Stimulated activated CD8-positive, alpha-beta memory T cell treated with anti-CD3 and anti-CD28 coated beads, Interleukin-4, amount 100 ng/mL, for 1 hour (primary cell): ENCODE measurements at places on chromosomes 7 and 10.
A peak's percentile ranks its signal among the peaks of the same experiment; 100 is the strongest.

DNA sequence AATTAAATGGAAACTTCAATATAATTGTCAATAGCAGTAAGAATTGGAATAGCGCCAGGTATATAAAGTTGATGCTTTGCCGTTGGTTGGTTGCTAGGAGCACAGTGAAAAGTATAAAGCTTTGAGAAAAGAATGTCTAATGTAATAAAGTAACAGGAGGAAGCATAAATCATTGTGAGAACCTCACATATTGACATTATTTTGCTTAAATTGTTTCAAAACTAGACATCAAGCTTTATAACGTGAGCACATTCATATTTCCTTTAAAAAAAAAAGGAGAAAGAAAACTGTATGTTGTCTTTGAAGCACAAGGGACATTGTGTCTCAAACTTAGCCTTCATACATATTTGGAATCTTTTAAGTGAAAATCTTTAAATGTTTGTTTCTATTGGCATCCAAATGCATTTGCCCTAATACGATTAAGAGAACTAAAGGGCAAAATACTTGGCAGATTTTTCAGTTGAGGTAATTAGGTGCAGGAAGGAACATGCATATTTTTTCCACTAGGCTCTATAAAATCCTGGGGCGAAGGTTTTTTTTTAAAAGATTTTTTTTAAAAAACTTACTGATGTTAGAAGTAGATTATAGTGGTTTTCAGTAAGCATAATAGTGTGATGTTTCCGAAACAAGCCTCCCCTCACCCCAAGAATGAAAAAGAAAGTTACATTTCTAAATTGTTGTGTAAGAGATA lies 92.4 kb downstream of the ARID5B start:
- DNase-seq, result no peak

- DNase-seq, result no peak
Measured at GRCh38 chr7:111853201-111853990, 291.1 kb upstream of the IMMP2L start.

DNA sequence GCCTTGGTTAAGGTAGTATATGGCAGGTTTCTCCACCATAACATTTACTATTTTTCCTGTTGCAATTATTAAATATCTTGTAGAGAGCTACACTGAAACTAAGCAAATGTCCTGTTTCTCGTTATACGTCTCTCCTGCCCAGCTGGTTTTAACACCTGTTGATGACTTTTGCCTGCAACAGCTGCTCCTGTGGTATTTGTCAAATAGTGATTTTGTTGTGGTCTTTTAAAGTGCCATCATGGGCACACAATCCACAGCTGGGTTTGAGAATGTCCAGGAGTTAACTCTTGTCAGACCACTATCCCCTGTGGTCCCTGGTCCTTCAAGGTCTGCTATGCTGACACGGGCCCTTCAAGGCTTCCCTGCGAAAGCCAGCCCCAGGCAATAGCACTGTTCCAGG lies 24.9 kb upstream of the SEC61G start:
- DNase-seq, result no peak

- peak; percentile 57 for DNase-seq
Measured at GRCh38 chr7:151110941-151111645, 24.8 kb downstream of the AGAP3 start.

GRCh38 chr10:53209944-53210611 lies 437.5 kb upstream of the MBL2 start:
- DNase-seq, result no peak

DNA sequence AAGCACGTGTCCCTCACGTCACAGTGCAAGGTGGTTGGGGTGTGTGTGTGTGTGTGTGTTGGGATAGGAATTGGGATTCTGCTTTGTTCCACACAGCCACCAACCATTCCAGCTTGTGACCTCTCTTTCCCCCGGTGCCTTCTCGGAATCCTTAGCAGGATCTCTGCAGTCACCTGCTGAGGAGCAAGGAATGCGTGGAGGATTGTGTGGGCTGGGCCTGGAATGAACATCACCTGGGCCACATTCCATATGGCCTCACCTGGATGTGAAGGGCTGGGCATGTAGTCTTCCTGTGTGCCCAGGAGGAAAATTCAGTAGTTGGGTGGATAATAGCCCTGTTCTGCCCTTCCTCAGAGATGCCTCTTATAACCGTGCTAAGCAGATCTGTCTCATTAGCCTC lies 113.8 kb downstream of the CHN2 start:
- DNase-seq, result no peak

DNA sequence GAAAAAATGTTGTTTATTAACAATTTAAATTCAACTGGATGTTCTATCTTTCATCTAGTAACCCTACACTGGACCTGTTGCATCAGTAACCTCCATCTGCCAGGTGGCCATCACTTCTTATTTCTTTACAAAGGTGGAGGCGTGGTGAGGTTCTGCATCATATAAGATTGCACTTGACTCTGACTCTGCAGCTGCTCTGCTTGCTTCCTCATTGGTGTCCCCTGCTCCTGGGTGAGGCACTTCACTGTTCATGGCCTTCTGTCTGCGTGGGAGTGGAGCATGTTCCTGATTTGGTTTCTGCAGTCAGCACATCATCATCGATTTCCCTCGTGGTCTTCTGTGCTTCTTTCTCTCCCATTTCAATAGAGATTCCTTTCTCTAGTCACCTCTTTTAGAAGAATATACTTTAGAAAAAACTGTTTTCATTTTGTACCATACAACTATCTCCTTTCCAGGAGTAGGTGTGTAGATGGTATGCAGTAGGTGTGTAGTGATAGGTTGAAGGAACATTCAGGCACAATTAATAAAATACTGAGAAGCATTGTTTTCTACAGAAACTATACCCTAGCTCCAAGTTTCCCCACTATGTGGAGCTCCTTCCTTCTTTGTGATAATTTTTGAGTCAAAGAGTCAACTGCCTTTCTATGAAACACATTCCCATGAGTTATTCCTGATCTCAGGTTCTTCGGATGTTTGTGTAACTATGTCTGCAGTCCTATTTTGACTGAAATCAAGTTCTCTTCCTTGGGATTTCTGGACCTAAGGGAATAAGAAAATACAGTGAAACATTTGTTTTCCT lies 231.7 kb upstream of the CNTNAP2 start:
- DNase-seq, result no peak

DNA sequence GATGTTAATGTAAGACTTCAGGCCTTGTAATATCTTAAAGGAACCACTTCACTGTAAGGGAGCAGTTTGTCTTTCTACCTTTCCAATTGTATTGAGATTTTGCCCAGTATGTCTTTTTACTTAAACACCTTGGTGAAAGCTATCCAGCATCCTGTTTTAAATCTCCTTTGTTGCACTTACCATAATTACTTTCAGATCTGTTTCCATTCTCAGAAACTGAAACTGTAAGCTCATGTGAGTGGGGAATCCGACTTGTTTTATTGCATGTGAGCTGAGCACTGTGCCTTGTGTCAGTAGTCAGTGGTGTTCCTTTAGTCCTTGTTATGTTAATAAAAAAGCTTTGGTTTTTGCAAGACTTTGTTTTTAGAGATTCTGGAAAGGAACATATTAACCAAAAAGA lies 42.2 kb downstream of the BMPR1A start:
- no peak for DNase-seq

DNA sequence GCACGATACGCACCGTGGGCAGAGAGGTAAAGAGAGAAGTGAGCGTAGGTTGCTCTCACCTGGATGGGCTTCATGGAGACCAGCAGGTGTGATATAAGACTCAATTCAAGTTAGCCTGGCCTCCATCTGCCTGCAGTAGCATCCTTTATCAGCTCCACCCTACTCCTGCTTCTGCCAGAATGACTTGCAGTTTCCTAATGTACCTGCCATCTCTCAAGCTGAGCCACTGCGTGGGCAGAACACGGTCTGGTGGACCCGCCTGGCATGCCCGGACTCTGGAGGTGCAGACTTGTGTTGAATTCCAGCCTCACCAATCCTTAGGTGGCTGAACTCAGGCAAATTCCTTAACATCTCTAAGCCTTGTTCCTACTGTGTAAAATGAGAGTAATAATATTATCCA lies 64.3 kb downstream of the STEAP1B start:
- no peak for DNase-seq

DNA sequence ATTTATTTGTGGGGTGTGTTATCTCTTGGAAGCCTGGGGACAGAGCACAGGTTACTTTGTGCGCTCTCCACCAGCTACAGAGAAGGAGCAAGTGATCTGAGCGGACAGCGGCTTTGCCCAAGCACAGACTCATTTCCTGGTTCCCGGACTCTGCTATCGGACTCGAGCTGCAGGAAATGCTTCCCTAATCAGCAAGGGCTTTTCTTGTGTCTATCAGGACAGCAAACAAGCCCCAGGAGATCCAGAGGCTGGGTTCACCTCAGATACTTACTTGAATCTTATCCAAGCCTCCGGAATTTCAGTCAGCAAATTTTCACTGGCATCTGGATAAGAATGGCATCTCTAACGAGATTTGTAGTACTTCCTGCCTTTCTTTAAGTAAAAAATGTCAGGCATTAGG lies 27.8 kb downstream of the MRC1 start:
- no peak for DNase-seq

- DNase-seq, result no peak
Measured at GRCh38 chr7:80934321-80934720, 15.5 kb upstream of the SEMA3C start.

GRCh38 chr10:100969187-100970075 lies at the start of gene SEMA4G:
SEMA4G (plus strand) TSS chr10:100969504; CDS start chr10:100972913, 3,409 bp downstream.
- DNase-seq, result no peak
